Melanocyte of skin (primary cell): ENCODE measurements at places on chromosomes 5 and 9. TPM values are rescaled to one million over a fixed set of nuclear protein-coding genes. Genes with fewer than 3 reads are reported as not detected.

ZNF454 gene
- total RNA-seq, result 0.33 TPM in 1 of 2 replicates, not detected in the other

PCDHGB3 gene
- total RNA-seq, result 0.69 and 5.1 TPM in 2 replicates

F2R gene
- 44.1 and 46.3 TPM in 2 replicates for total RNA-seq

ZNF483 gene
- total RNA-seq, result 1.3 and 2.0 TPM in 2 replicates

MPDZ gene
- 35.3 and 49.0 TPM in 2 replicates for total RNA-seq

RNF208 gene
- not detected in 2 replicates for total RNA-seq

ZNF354B gene
- total RNA-seq, result 7.7 and 10.8 TPM in 2 replicates

DMGDH gene
- total RNA-seq, result 0.33 and 0.77 TPM in 2 replicates

GKAP1 gene
- total RNA-seq, result 0.34 and 0.36 TPM in 2 replicates

CWC27 gene
- 8.6 and 11.3 TPM in 2 replicates for total RNA-seq

ARHGEF37 gene
- 1.4 and 2.0 TPM in 2 replicates for total RNA-seq

UBAC1 gene
- total RNA-seq, result 34.4 and 34.6 TPM in 2 replicates

KCNMB1 gene
- not detected in 2 replicates for total RNA-seq

CA9 gene
- 0.36 TPM in 1 of 2 replicates, not detected in the other for total RNA-seq

KIF20A gene
- total RNA-seq, result 91.5 and 102 TPM in 2 replicates

MARCHF3 gene
- 6.5 and 13.4 TPM in 2 replicates for total RNA-seq
